ENCODE measurements at places on chromosomes 13 and 19.
A peak's percentile ranks its signal among the peaks of the same experiment; 100 is the strongest.

DNA sequence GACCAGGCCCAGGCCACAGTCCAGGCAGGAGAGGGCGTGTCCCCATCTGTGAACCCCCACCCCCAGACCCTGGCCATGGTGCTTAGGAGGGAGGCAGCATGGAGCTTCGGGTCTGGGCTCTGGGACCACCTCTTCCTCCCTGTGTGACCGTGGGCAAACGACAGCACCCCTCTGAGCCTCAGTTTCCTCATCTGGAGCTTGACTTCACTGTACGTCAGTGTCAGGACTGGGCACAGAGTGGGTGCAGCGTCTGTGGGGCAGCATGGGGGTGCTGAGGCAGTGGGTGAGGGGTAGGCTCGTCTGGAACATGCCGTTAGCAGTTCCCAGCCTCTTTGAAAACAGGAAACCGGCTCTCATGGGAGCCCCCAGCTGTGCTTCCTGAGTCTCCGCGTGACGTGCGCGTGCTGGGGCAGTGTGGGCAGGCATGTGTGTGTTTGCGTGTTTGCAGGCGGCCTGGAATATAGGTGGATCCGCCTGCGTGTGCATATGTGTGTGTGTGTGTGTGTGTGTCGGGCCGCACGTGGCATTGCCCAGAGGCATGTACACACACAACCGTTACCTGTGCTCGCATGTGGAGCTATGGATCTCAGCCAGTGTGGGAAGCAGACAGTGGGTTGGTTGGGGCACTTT lies 15.8 kb downstream of the ARRDC2 start:
- no peak for DNase-seq

- no peak for DNase-seq
These were observed 43.6 kb upstream of the RCBTB2 start for GRCh38 chr13:48576448-48577010.

DNA sequence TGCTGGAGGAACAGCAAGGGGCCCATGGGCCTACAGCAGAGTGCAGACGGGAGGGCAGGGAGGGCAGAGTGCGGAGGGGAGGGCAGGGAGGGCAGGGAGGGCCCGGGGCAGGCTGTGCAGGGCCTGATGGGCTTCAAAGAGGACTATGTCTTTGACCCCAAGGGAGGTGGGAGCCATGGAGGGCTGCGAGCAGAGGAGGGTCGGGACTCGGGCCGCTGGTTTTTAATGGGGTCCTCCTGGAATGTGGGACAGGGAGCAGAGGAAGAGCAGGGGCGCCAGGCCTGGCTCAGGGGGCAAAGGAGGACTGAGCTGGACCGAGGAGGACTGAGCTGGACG lies 3.6 kb downstream of the PIP5K1C start:
- no peak for DNase-seq

DNA sequence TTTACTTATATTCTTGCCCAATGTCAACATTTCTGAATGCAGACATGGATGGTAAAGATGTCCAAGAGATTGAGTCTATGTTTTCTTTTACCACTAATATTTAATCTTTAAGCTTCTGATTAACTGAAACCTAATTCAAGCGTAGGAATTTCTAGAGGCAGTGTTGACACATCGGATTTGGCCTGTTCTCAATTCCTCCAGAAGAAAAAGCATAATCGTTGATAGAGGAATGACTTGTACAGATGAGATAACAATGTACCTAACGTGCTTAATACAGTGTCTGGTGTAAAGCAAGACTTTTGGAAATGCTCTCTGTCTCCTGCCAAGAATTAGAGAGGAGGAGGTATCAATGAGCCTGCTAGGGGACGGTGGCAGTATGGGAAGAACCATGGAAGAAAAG lies 35.2 kb downstream of the SLC15A1 start:
- no peak for DNase-seq

DNA sequence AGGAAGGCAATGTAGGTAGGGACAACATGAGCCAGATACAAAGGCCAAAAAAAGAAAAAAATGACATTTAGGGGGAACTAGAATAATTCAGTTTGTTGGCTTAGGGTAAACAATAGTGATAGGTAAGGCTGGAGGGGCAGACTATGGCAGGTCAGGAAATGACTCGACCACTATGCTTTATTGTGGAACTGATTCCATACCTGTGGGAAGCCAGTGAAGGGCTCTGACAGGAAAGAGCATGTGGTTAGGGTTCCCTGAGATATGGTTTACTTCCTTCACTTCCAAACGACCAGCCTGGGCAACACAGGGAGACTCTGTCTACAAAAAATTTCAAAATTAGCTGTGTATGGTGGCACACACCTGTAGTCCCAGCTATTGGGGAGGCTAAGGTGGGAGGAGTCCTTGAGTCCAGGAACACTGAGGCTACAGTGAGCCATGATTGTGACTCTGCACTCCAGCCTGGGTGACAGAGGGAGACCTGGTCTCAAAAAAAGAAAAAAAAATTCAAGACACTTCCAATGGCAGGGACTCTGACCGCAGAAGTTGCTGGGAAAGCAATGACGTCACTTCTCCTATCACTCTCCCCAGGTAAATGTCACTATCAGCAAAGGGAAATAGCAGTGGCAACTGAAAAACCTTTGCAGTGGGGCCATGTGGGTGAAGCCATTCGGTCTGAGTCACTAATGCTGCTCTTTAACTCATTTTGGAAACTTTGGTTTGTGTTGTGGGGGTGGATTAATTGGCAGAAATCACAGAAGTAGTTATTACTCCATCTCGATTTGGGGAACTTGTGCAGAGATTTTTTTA lies 192.8 kb upstream of the TSC22D1 start:
- no peak for DNase-seq

DNA sequence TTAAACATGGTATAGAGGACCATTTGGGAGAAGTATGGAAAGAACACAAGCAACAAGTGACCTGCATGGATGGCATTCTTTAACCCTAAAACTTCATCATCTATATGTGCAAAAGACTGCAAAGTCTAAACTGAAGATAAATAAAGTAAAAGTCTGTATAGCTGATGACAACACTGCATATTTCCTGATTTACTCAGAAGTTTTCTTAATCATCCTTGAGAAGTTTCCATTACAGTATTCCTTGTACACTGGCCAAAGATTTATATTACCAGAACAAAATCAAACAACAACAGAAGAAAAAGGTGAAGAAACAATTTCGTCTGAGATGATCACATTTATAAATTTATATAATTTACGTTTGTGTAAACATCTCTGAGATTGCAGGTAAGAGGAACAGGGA lies 805.7 kb downstream of the PCDH9 start:
- no peak for DNase-seq

DNA sequence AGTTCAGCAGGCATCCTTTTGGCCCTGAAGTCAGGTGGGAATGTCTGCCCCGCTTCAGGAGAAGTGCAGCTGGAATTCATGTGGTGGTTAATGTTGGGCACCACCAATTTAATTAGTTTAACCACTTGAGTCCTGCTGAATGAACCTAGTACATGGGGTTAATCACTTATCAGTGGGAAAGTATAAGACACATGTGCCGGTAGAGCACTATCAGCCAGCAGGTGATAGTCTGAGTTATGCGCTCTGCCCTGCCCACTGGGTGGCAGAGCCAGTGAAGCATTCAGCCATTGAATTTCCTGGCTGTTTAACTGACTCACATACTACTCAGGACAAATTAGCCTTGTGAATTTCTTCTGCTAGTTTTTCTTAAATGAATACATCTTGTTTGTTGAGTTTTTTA lies 789.7 kb upstream of the PRR20A start:
- DNase-seq = no peak

DNA sequence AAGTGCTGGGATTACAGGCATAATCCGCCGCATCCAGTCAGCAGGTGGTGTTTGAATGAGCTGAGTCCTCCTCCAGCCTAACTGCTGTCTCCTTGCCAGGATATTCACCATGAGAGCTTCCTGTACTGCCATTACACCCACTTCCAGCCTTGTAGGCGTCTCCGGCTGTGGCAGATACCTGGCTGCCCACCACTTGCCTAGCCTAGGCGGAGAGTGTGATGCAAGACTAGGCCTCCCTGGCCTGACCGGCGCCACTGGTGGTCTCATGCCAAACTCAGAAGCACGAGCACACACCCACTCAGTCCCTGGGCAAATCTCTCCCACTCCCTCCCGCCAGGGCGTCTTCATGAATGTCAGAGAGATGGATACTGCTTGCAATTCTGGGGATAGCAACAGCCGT lies 16.6 kb downstream of the IL12RB1 start:
- peak; percentile 82 for DNase-seq

GRCh38 chr13:65638572-65639168 lies 1591.5 kb downstream of the PCDH9 start:
- no peak for DNase-seq

DNA sequence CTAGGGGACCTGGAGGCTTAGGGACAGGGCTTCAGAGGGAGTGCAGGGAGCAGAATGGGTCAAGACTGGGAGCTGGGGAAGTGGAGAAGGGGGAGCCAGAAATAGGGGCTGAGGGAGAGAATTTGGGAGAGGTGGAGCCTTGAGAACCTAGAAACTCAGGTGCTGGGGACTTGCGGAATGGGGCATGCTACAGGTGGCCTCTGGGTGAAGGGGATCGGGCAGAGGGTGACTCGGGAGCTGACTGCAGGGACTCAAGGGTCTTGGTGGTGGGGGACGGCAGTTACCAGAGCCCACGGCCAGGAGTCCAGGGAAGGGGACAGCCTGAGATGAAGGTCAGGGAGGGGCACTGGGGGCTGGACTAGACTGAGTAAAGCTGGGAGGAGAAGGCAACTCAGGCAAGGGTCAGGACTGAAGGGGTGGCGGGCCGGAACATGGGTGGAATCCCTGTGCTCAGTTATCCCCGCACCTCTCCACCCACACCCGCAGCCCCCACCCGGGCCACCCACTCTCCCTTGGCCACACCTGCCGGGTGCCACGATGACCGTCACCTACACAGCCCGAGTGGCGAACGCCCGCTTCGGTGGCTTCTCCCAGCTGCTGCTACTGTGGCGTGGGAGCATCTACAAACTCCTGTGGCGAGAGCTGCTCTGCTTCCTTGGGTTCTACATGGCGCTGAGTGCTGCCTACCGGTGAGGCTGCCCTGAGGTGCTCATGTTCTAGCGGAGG lies 628 bp downstream of the BEST2 start:
- no peak for DNase-seq

- no peak for DNase-seq
These were observed 11.5 kb upstream of the SPART start for GRCh38 chr13:36357692-36358091.

- no peak for DNase-seq
These were observed 74.8 kb downstream of the NALCN start for GRCh38 chr13:101341464-101341863.

DNA sequence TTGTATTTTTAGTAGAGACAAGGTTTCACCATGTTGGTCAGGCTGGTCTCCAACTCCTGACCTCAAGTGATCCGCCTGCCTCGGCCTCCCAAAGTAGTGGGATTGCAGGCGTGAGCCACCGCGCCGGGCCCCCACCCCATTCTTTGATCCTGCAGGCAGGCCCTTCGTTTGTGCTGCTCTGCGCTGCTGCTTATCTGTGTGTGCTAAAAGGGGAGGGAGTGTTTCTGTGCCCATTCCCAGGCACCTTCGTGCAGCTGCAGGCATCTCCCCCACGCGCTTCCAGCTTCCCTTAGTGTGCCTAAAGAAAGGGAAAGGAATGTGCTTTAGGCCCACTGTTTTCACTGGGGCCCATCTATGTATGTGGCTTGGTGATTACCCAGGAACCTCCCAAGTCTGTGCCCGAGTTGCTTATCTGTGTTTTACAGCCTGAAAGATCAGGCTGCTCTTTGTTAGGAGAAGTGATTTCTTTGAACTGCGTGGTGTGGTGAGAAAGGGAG lies 27.2 kb downstream of the EPN1 start:
- DNase-seq = no peak

GRCh38 chr13:41565846-41566245 lies 108.5 kb downstream of the RGCC start:
- no peak for DNase-seq

DNA sequence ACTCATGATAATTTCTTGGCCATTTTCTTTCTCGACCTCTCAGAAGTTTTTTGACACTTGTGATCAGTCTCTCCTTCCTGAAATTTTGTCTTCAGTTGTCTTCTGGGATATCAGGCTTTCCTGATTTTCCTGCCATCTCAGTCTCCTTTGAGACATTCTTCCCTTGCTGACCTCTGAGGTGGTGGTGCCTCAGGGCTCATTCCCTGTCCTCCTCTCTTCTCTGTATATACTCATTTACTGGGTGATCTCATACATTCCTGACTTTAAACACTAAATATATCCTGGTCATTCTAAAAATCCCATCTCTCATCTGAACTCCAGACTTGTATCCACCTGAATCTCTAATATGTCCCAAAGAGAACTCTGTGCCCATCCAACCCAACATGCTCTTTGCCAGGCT lies 31.3 kb upstream of the STARD13 start:
- DNase-seq = no peak

DNA sequence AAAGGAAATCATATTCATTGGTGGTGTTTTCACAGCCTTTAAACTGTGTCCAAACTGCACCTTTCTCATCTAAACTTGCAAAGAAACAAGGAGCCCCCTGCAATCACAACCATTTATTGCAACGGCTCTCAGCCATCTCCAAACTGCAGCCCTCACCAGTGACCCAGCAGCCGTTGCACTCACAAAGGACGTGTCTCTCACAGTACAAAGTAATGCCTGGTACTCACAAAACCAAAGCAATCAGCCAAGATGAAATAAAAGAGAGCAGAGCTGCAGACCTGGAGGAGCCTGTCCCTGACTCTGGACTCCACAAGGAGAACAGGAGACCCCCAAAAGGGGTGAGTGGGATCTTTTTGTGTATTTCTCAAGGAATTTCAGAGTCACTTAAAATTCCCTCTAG lies 20.2 kb upstream of the CEACAM21 start:
- DNase-seq = no peak

DNA sequence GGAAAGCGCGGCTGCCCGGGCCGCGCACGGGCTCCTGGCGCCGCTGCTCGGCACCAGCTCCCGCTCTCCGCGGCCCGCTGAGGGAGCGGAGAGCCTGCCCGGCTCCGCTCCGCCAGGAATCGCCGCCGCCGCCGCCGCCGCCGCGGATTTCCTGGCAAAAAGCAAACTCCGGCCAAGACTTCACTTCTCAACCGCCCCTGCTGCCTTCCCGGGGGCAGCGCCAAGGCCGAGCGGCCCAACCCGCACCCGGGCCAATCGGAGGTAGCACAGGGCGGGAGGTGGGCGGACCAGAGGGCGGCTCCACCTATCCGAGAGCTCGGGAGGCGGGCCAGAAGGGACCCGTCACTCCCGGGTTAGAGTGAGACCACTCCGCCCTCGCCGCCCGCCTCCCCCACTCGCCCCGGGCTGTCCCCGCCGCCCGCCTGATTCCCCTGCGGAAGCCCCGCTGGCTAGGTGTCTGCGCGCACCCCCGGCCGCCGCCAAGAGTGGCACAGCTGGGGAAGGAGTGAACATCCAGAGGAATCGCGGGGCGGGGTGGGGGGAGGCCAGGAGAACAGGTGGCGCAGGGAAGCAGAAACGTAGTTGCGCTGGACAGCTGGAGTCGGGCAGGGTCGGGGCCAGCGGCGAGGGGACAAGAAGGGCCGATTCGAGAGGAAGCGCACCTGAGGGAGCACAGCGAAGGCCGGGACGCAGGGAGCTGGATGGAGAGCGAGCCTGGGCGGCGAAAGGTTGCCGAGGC lies at the start of gene LNX2:
Gene LNX2, minus strand, starts transcription at position 153 of the 739 bp plus-strand sequence. CDS start 38,826 bp downstream, outside the sequence.
- peak; percentile 61 for DNase-seq

DNA sequence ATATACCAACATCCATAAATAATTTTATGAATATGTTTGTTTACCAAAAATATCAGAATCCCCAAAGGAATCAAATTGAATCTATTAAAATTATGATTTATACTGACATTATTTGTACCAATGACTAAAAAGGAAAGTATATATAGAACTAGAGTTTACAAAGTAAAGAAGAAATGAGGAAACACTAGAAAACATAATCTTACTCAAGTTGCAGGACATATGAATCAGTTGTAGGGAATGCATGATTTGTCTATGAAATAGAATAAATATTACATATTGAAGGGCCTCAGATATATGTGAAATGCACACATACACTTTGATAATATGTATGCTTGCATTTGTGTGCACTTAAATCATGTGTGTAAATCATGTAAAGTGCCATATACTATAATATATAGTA lies 1466.4 kb downstream of the EFNB2 start:
- DNase-seq = no peak
